Type B pancreatic cell (in vitro differentiated cells): ENCODE measurements at places on chromosomes 4 and X. TPM values are rescaled to one million over a fixed set of nuclear protein-coding genes. Genes with fewer than 3 reads are reported as not detected.

The SPP1 gene
- total RNA-seq: 375 and 445 TPM in 2 replicates

The RRAGB gene
- 18.8 and 19.6 TPM in 2 replicates for total RNA-seq

The TENM3 gene
- total RNA-seq: 49.3 and 73.5 TPM in 2 replicates

The MAP3K15 gene
- total RNA-seq: 2.5 and 2.9 TPM in 2 replicates

The CENPVL2 gene
- total RNA-seq: 0.33 and 0.85 TPM in 2 replicates

The C4orf33 gene
- 8.7 and 10.3 TPM in 2 replicates for total RNA-seq

The SLC49A3 gene
- 2.5 and 3.3 TPM in 2 replicates for total RNA-seq

The RPS6KA3 gene
- total RNA-seq: 57.4 and 60.4 TPM in 2 replicates

The TLR1 gene
- 0.36 and 0.55 TPM in 2 replicates for total RNA-seq

The SPANXN1 gene
- not detected in 2 replicates for total RNA-seq

The STARD8 gene
- 0.67 and 9.9 TPM in 2 replicates for total RNA-seq

The PTCHD1 gene
- total RNA-seq: 6.0 and 21.6 TPM in 2 replicates

The GLRA2 gene
- total RNA-seq: 0.38 and 1.6 TPM in 2 replicates

The HHIP gene
- total RNA-seq: 5.6 and 29.6 TPM in 2 replicates

The GUCY1B1 gene
- total RNA-seq: 3.6 and 6.6 TPM in 2 replicates

The NPNT gene
- total RNA-seq: 12.6 and 23.2 TPM in 2 replicates

The NLRP2B gene
- total RNA-seq: not detected in 2 replicates

The TEX13C gene
- total RNA-seq: not detected in 2 replicates

The ADH7 gene
- total RNA-seq: 0.17 and 0.83 TPM in 2 replicates

The AWAT2 gene
- total RNA-seq: not detected in 2 replicates

The SLC10A6 gene
- total RNA-seq: not detected in 2 replicates

The MMRN1 gene
- total RNA-seq: 0.17 and 4.7 TPM in 2 replicates

The NELFA gene
- 42.2 and 44.8 TPM in 2 replicates for total RNA-seq

The PPP1R2C gene
- not detected in 2 replicates for total RNA-seq

The STATH gene
- 0.90 TPM in 1 of 2 replicates, not detected in the other for total RNA-seq

The XG gene
- 0.55 and 0.63 TPM in 2 replicates for total RNA-seq

The TCEAL5 gene
- 0.71 TPM in 1 of 2 replicates, not detected in the other for total RNA-seq

The TSC22D3 gene
- total RNA-seq: 21.0 and 34.2 TPM in 2 replicates

The RHOXF2 gene
- total RNA-seq: not detected in 2 replicates

The SRPX gene
- total RNA-seq: 2.6 and 8.4 TPM in 2 replicates

The NUDT11 gene
- 6.1 and 19.3 TPM in 2 replicates for total RNA-seq

The HSFX4 gene
- not detected in 2 replicates for total RNA-seq

The MAGEA11 gene
- total RNA-seq: 0.17 and 0.19 TPM in 2 replicates

The CTAG1B gene
- total RNA-seq: not detected in 2 replicates

The SSX1 gene
- total RNA-seq: not detected in 2 replicates

The OCIAD2 gene
- 41.5 and 66.3 TPM in 2 replicates for total RNA-seq
